A549 treated with Mapracorat at 1 μM for 4 hours (cell line): ENCODE measurements at places on chromosomes 1 and 21. TPM values are rescaled to one million over a fixed set of nuclear protein-coding genes. Genes with fewer than 3 reads are reported as not detected.

B3GALT6 gene
- total RNA-seq = 9.8 to 19.7 TPM (median 18.1 TPM) in 5 replicates

GOLT1A gene
- total RNA-seq = 3.6 to 6.7 TPM (median 4.4 TPM) in 5 replicates

HSF2BP gene
- total RNA-seq = 1.7 to 2.7 TPM (median 1.9 TPM) in 5 replicates

ATP6V1G3 gene
- total RNA-seq = not detected in 5 replicates

CRYAA gene
- not detected in 5 replicates for total RNA-seq

PLPPR4 gene
- total RNA-seq = not detected in 5 replicates

SLC2A5 gene
- total RNA-seq = 0.27 to 0.83 TPM (median 0.39 TPM) in 5 replicates

GJA4 gene
- 0.13 TPM in 1 of 5 replicates, not detected in the others for total RNA-seq

SLC44A3 gene
- total RNA-seq = 1.2 to 2.4 TPM (median 1.6 TPM) in 5 replicates

RLF gene
- total RNA-seq = 4.9 to 6.0 TPM (median 5.7 TPM) in 5 replicates

C1orf167 gene
- total RNA-seq = not detected in 5 replicates

PCP4 gene
- not detected in 5 replicates for total RNA-seq

WDR64 gene
- not detected in 5 replicates for total RNA-seq

WNT3A gene
- 0.04 to 0.06 TPM in 2 of 5 replicates, not detected in the others for total RNA-seq

C4BPA gene
- 0.45 to 0.89 TPM (median 0.66 TPM) in 5 replicates for total RNA-seq

MIXL1 gene
- 0.23 TPM in 1 of 5 replicates, not detected in the others for total RNA-seq

GPR37L1 gene
- total RNA-seq = 0.10 to 0.16 TPM (median 0.15 TPM) in 5 replicates

THEM5 gene
- total RNA-seq = not detected in 5 replicates

AMY2A gene
- not detected in 5 replicates for total RNA-seq
